ENCODE measurements at places on chromosomes 4 and X.

DNA sequence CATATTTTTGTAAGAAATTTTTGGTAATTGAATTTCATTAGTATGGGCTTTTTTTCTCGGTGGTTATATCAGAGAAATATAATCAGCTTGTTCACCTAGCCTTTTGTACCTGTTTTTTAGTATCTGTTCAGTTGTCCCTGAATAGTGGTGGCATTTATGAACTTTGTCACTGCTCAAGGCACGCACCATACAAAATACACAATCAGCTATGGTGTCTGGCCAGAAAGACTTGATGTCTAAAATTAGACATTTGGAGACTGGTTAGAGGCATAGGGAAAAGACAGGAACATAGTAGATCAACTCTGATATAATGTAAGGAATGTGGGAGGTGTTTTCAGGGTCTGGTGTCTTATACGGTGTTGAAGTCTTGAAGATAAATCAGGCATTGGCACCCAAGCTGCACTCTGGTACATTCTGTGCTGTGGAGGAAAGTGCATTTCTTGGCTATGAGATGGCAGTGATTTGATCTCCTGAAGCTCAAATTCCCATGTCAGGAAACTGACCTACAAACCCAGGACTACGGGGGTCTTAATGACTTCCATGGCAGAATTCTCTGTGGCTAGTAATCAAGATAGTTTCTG lies 3.6 kb downstream of the ART3 start:
- DNase-seq: no peak

DNA sequence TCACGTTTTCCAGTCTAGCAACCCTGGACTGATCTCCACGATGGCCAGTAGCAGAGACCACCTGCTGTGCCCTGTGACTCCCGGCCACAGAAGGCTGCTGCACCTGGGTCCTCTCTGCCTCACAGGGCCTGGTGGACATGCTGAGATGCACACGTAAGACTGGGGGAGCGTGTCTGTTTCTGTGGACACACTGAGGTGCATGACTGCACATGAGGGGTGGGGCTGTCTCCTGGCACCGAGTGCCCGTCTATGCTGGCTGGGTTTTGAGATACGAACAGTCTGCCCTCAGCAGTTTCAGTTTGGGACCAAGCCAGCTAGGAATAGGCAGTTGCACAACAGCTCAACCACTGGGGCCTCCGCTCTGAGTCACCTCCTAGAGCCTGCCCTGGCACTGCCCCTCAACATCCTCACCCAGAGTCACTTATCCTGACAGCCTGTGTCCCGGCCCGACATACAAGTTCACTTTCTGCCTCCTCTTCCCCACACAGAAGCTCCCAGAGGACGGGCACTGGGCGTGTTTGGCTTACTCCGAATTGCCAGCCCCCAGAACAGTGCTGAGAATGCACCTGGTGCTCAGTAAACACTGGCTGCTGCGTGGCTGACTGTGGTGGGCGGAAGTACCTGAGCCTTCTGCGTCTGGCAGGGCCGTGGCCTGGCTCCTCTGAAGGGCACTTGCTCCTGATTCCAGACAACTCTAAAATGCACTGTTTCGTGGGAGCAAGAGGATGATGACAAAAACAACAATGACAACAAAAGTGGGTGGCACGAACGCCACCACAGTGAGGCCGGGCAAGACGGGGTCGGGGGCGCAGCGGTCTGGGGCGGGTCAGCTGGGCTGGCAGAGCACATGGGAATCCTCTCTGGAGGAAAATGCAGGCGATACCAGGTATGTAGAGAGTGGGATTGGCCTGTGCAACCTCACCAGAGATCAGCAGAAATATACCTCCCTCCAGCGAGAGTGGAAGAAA lies 30.9 kb downstream of the RNF212 start:
- DNase-seq: no peak

DNA sequence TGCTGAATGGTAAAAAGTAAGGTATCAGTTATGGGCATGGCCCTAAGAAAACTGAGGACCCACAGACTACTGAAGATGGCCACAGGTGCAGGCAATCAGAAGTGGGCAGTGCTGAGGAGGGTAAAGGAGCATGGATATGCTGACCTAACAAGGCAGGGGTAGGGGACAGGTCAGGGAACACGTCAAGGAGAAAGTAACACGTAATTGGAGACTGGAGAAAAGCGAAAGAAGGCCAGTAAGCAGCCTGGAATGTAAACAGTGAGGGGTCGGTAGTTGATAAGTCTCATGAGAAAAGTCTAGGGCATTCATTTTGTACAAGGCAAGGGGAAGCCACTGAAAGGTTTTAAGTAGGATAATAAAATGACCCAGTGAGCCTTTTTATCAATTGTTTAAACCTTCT lies 153.3 kb downstream of the PRDM5 start:
- no peak for DNase-seq

DNA sequence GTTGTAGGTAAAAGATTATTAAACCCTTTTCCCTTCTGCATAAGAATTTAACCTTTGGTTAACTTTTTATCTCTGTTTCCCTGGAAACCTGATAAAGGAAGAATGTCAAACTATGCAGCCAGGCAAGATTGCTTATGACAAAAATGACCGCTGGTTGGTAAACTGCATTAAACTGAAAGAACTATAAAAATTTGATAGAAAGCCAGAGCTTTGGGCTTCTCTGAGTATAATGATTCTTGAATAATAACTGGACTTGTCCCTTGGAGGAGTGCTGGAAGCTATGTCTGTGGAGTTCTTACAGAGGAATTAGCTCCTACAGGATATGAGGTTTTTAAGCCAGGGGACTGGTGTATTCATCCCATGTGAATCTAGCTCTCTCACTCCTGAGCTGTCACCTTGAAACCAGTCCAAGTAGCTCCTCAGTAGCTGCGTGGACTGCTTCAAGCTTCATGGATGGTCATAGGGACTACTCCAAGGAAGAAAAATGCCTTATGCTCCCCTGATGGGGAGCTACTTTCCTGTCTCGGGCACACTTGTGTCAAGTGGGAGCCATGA lies 52.0 kb downstream of the RASL11B start:
- DNase-seq: no peak

GRCh38 chr4:87056881-87057280 lies 122.1 kb downstream of the AFF1 start:
- DNase-seq: no peak

- DNase-seq: peak; percentile 1
Observed at GRCh38 chr4:27176400-27176799, 315.8 kb downstream of the STIM2 start.

GRCh38 chrX:120377715-120378114 lies 15.8 kb downstream of the ATP1B4 start:
- no peak for DNase-seq

DNA sequence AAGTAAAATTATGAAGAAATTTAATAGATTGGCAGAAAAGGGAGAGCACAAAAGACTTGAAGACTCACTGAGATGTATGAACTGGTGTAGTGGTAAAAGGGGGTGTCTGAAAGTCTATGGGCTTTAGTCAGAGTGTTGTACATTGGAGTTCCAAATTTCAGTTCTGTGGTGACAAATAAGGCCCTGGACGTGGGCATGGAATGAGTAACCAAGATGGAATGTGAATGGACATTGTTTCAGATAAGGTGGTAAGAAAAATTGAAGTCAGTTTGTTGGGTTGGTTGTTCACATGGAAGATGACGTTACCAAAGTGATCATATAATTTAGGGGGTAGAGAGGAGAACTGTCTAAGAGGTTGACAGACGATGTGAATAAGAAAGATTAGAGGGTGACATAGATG lies 13.9 kb downstream of the CYSLTR1 start:
- no peak for DNase-seq

- no peak for DNase-seq
Observed at GRCh38 chr4:101970547-101971155, 180.1 kb downstream of the BANK1 start.

GRCh38 chrX:8314881-8315280 lies 143.8 kb upstream of the VCX2 start:
- DNase-seq: no peak

DNA sequence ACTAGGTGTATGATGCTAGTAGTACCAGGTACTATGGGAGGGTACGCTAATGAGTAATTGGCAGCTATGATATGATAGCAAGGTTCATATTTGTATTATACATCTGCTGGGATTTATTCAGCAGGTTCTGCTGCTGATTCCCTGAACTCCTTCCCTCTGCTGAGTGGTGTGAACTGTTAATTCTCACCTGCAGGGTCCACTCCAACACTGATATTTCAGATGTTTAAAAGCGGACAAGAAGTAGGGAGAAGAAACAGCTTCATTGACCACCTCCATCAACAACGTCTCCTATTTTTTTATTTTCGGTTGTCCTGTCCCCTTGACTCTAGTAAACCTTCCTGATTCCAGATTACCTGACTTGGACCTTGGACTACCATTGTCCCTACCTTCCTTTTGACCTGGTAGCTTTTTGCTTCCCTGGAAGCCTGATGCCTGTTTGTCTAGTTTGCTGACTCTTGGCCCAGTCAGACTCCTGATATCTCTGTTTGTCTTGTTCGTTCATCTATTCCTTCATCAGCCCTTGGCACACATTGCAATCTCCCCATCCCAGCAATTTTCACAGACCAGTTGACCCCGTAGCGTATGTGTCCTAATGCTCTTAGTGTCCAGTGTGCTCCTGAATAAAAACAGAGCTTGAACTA lies 34.0 kb upstream of the RNF128 start:
- DNase-seq: no peak

DNA sequence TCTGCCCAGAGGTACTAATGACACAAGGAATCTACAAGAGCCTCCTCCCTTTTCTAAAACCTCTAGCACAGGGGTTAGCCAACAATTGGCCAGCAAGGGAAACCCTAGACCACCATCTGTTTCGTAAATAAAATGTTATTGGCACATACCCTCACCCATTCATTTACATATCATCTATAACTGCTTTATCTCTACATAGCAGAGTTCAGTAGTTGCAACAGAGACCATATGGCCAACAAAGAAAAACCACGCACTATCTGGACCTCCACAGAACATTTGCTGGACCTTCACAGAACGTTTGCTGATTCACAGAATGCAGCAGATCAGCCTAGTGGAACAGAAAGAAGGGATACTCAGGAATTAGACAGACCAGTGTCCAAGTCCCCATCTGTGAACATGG lies 9.4 kb downstream of the SLC2A9 start:
- no peak for DNase-seq

- peak; percentile 0 for DNase-seq
Observed at GRCh38 chrX:119729408-119730201, 28.8 kb upstream of the SOWAHD start.

DNA sequence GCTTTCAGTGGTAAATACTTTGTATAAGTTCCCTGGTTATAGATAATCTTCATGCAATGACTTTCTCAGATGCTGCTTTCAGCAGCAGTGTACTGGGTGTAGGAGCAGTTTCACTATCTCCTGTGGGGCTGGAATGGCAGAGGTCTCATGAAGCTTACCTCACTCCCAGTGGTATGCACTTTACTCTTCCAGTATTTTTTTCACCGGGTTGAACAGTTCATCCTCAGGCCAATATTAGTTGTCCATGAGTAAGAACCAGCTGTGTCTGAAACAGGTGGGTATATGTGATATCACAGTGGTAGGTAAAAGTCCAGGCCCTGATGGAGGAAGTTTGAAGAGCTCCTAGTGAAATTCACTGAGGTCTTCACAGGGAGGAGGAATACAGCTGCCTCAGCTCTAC lies 351.5 kb upstream of the EMCN start:
- DNase-seq: no peak

GRCh38 chr4:103482893-103483292 lies 236.9 kb downstream of the TACR3 start:
- no peak for DNase-seq

- DNase-seq: no peak
Observed at GRCh38 chr4:183142571-183143550, 43.8 kb downstream of the WWC2 start.

DNA sequence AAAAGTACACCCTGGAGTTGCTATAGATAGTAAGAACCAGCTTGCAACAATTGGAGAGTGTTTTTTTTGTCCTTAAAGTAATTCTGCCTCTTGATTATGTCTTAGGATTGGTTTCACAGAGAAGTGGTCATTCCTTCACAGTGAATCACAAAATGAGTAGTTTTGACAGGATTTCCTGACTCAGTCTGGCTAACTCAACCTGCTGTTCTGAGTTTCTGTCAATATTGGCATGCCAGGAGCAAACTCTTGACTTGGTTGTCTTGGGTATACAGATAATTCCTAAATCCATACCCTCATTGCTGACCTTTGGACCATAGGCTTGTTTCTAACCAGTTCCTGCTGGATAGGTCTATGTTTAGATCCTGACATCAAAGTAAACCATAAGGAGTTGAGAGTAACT lies 9.4 kb downstream of the FHIP1A start:
- no peak for DNase-seq

DNA sequence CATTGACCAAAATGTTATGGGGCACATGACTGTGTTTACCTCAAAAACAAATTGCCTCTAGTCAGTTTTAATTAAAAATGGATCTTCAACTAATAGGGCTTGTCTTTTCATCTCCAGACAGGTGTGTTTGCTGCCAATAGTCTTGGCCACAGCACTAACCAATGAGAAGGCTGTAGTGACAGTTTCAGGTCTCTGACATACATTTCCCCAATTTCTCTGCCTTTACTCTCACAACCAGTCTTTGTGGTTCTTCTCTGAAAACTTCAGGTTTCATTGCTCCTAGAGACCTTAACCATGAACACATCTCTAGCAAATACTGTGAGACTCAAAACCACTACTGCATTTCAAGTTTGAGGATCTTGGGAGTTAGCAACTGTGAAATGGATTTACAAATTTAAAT lies 3.5 kb upstream of the EDNRA start:
- no peak for DNase-seq

DNA sequence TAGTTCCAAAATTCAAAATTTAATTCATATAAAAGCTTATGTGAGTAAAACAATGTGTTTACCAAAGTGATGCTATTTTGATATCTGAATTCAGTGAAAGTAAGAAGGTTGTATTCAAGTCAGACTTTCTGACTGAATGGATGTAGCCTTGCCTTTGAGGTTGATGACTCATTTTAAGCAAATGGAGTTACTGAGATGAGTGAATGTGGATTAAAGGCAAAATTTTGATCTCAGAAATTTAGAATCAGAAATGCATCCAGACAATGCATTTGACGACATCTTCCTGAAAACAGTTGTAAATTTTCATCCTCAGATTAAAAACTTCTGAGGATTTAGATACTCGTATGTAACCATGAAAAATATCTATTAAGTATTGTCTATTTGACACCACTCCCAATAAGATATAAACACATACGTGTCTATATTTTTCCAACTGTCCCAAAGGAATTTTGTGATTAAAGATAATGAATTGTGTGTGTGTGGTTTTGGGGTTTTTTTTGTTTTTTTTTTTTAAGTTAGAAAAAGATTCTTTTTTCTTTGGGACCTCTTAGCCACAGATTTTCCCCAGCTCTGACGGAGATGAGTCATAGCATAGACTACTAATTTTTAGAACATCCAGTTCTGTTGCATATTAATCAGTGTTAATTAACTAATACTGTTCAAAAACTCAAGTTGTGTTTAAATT lies 34.4 kb downstream of the NFKB1 start:
- DNase-seq: no peak

DNA sequence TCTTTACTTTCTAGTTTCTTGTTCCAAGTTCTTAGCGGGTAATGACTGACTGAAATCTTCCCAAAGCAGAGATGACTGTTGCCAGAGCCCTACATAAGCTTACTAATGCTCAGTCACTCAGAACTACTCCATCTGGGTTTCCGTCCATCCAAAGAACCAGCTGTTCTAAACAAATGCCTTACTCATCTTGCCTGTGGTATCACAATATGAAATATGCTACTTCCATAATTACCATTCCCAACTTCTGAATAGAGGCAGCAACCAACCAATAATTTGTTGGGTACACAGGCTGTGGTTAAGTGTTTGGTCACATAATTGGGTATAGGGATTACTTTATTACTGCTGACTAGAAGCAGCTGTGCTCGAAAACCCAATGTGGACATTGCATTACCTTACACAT lies 930.2 kb upstream of the DIAPH2 start:
- no peak for DNase-seq

- DNase-seq: no peak
Observed at GRCh38 chr4:25485104-25485503, 108.0 kb downstream of the ANAPC4 start.
